ENCODE measurements at places on chromosomes 7 and 10.
A peak's percentile ranks its signal among the peaks of the same experiment; 100 is the strongest.

- no peak for DNase-seq
Observed at GRCh38 chr7:48154792-48155413, 16.4 kb upstream of the ABCA13 start.

DNA sequence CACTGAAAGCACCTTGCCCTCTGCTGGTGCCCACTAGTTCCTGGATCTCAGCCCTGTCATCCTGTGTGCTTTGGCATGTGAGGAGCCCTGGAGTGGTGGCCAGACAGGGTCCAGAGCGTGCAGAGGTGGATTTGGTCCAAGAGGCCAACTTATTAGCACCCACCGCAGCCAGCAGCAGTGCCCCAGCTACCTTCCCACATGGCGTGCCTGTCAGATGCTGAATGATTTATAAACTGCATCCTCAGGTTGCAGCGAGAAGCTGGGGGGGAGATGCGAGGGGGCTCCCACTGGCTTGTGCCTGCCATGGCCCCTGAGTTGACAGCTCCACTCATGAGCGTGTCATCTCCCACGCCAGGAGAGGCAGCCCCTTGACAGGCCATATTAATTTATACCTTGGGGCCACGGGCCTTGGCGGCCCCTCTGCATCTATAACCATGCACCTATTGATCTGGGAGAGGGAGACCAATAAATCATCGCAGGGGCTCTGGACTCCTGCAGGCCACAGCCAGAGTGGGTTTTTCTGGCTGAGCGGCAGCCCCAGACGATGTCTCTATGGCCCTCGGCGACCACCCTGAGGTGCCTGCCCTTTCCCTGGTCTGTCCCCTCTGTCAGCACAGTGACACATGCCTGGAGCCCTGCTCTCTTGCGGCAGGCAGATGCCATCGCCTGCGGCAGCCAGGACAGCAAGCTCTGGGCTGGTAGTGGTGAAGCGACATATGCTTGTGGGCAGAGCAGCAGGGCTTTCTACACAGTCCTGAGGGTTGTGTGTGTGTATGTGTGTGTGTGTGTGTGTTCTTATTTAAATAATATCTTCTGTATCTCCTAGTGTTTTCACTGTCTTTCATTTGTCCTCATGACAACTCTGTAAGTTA lies 120.8 kb downstream of the CDH23 start:
- DNase-seq = no peak

DNA sequence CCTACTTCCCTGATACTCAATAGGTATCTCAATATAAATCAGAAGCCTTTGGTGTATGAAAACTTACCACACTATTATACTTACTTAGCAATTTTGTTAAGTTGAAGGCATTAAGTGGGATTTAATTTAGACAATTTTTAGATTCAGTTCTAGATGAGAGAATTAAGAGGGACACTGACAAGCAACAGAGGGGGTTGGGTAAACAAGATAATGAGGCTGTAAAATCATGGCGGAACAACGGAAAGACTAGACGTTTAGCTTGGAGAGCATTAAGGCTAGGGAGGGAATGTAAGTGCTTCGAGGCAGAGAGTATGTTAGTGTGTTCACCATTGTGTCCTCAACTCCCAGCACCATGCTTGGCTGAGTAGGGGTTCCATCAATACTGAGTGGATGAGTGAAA lies 71.3 kb downstream of the DENND11 start:
- no peak for DNase-seq

- DNase-seq = no peak
Observed at GRCh38 chr7:53811555-53812079, 730.6 kb upstream of the VSTM2A start.

GRCh38 chr7:70098905-70099672 lies 500.8 kb downstream of the AUTS2 start:
- DNase-seq = no peak

- DNase-seq = no peak
Observed at GRCh38 chr7:50037086-50037485, 56.0 kb downstream of the ZPBP start.

GRCh38 chr10:61974601-61975390 lies 73.3 kb downstream of the ARID5B start:
- DNase-seq = no peak

GRCh38 chr7:112398534-112398933 lies 51.7 kb upstream of the IFRD1 start:
- DNase-seq = no peak

DNA sequence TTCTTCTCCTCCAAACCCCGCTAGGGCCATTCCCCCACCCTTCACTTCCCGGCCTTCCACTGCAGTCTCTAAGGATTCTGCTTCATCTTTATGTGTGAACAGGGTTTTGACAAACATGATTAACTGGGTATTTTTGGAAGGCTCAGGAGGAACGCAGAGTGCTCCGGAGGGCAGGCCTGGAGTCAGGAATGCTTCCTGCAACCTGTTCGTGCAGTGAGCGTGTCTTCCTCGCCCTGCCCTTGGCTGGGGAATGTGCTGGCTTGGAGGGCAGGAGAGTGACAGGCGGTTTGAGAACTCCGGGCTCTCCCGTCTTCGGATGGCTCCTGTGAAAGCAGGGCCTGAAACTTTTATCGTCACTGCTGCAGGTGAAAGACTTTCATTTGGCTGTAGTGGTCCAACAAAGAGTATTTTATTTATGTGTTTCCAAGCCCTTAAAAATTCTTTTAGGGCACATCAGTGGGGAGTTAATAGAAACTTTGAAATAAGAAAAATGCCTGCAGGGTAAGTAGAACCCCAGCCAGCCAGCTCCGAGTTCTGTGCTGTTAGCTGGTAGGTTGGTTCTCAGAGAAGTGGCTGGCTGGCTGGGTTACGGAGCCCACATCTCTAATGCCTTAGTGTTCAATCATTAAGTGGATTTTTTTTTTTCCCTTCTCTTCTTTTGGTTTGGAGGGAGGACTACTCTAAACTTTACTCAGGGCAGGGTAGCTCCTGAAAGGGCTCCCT lies 51.0 kb downstream of the TCF7L2 start:
- DNase-seq = no peak

DNA sequence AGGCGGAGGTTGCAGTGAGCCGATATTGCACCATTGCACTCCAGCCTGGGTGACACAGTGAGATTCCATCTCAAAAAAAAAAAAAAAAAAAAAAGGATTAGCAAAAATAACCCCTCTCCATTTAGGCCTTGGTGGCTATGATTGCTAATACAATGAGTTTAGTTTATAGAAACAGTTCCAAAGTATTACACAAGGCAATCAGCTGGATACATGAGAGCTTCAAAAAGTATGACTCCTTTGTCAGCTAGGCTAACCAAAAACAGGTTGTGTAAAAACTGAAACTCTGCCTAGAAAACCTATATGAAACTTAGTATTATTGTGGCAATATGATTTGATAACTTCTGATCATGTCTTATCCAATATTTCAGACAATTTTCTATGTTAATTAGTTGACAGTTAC lies 57.2 kb downstream of the SUGCT start:
- no peak for DNase-seq

- no peak for DNase-seq
Observed at GRCh38 chr7:88109612-88110011, 110.2 kb downstream of the SRI start.

- no peak for DNase-seq
Observed at GRCh38 chr10:70306886-70307520, 23.2 kb upstream of the NPFFR1 start.

- DNase-seq = peak; percentile 44
Observed at GRCh38 chr7:2104107-2104710, 128.5 kb downstream of the MAD1L1 start.

DNA sequence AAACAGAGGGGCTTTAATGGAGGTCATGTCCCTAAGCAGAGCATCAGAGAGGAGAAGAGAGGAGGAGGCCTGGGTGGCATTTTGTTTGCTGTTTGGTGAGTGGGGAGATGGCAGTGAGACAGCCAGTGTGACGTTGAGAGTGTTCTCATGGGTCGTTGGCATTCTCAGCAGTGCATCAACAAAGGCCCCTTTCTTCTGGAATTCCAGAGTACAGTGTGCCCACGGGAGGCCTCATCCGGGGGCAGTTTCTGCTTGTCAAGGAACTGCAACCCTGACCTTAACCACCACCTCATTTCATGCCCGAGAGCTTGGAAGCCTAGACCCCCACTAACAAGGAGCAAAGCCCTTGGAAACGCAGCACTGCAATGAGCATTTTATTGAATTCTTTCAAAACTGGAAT lies 92.9 kb downstream of the CELF2 start:
- DNase-seq = no peak

DNA sequence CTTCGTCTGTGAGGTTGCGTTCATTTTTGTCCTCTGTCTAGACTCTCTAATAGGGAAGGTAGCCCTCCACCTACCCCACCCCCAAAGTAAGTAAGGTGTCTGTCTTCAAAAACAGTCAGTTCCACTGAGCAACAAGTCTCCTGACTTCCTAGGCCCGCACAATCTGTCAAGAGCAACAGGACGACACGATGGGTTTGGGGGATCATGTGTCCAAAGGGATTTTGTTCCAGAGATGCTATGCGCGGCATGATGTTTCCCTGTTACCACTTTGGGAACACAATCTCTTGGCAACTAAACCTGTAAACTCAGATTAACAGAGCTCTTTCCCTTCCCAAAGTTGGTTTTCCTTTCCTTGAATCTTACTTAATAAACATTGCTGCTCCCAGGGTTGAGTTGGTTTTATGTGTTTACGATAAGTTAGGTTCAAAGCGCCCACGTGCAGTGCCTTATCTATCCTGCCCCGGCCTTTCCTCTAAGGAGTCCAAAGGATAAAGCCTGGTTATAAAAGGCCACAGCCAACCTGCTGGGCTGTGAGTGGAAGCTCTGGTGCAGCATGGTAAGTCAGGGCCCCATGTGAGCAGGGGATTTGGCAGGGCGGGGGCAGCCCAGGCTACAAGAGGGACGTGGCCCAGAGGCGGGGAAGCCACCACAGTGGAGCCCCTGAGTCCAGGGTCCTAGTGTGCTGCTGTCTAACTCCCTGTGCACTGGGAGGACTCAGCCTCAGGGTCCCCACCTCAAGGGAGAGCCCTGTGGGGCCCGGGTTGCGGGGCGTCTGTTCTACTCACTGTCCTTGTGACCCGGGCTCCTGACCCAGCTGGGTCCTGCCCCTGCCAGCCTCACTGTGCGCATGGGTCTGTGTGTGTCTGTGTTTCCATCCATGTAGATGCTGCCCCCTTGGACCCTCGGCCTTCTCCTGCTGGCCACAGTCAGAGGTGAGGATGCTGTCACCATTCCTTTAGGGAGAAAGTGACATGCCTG lies at the start of gene PNLIPRP2:
PNLIPRP2 (plus strand) TSS at position 531 of the 978 bp plus-strand sequence.
- no peak for DNase-seq

GRCh38 chr10:110649347-110650264 lies 5.5 kb downstream of the RBM20 start:
- DNase-seq = no peak

DNA sequence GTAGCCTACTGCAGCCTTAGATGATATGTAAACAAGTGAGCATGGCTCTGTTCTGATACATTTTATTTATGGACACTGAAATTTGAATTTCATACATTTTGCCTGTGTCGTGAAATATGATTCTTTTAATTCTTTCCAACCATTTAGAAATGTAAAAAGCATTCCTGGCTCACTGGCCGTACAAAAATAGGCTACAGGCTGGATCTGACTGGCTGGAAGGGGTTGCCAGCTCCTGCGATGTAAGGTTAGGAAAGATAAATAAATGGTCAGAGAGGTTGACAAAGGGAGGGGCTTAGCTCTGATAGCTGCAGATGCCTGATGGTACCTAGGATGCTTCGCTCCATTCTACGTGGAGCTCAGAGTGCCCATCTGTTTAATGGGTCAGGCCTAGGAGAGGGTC lies 3.4 kb downstream of the ADCYAP1R1 start:
- no peak for DNase-seq

GRCh38 chr7:125845686-125846085 lies 916.1 kb upstream of the POT1 start:
- DNase-seq = no peak

- no peak for DNase-seq
Observed at GRCh38 chr7:83782628-83783027, 133.7 kb upstream of the SEMA3E start.

DNA sequence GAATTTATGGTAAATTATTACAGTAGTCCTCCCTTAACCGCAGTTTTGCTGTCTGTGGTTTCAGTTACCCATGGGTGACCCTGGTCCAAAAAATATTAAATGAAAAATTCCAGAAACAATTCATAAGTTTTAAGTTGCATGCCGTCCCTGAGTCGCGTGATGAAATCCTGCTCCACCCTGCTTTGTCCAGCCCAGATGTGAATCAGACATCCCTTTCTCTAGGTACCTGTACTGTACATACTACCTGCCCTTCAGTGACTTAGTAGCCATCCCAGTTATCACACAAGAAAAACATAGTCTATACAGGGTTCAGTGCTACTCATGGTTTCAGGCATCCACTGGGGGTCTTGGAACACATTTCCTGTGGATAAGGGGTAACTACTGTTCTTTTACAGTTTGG lies 20.5 kb upstream of the RHEB start:
- DNase-seq = no peak

GRCh38 chr10:11074536-11075267 lies 57.0 kb downstream of the CELF2 start:
- no peak for DNase-seq

- no peak for DNase-seq
Observed at GRCh38 chr10:12431151-12432101, 82.1 kb downstream of the CAMK1D start.

DNA sequence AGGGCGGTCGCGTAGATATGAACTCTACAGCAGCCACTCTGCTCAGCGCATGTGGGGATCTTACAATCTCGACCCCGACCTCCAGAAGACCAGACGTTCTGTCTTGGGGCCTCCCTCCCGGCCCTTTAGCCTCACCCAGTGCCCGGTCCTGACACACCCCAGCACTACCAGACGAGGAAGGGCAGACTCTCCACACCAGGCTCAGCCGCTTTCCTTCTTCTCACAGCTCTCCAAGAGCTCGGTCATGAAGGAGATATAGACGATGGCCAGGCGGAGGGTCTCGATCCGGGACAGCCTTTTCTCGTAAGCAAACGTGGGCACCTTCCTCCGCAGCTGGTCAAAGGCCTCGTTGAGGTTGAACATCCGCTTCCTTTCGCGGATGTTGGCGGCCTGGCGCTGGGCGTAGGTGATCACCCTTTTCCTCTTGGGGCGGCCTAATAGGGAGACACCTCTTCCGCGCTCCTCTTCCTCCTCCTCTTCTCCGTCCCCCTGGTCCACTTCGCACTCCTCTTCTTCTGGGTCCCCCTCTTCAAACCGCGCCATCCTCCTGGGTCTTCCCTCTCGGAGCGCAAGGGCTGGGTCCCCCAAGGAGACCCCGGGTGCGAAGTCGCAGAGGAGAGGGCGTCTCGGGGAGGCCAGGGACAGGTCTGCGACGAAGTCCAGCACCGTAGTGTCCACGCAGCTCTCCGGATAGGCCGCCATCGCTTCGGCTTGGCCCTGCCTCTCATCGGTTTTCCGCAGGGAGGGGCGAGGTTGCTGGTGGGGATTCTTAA lies at the start of gene FERD3L:
FERD3L (minus strand) TSS at position 761 of the 773 bp plus-strand sequence; CDS start at position 702, 59 bp downstream.
- no peak for DNase-seq

DNA sequence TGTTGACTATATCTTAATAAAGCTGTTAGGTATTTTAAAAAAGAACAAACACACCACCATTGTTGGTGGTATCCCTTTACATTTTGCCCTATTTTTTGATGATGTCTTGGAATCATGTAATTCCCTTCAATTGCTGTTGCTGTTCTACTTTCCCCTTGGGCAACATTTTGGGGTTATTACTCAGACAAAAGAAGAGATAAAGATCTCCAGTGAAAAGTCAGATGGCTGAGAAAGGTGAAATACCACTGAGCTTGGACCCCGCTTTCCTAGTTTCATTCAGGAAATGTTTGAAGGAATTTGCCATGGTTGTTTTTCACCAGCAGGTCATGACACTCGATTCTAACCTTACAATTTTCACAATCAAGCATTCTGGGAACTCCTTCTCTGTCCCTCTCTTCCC lies 84.6 kb downstream of the MACC1 start:
- no peak for DNase-seq

- DNase-seq = no peak
Observed at GRCh38 chr7:129213828-129214227, 11.0 kb upstream of the AHCYL2 start.

- DNase-seq = no peak
Observed at GRCh38 chr10:23293145-23293724, 51.4 kb downstream of the C10orf67 start.
